ENCODE measurements at places on chromosomes 4 and X.

- no peak for DNase-seq
These were observed 82.6 kb downstream of the GPC4 start for GRCh38 chrX:133332737-133333136.

DNA sequence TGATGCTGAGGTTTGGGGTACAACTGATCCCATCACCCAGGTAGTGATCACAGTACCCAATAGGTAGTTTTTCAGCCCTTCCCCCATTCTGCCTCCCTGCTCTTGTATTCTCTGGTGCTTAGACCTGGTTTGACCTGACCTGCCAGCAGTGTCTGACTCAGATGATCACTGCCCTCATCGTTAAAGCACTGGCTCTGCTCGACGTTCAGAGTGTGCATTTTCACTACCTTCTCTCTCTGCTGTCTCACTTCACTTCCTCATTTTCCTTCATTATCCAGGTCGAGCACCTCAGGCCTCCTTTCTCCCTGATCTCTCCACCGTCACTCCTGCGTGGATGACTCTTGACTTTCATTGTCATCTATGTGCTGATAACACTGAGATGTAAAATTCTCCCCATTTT, 83.6 kb downstream of the PARM1 start:
- no peak for DNase-seq

DNA sequence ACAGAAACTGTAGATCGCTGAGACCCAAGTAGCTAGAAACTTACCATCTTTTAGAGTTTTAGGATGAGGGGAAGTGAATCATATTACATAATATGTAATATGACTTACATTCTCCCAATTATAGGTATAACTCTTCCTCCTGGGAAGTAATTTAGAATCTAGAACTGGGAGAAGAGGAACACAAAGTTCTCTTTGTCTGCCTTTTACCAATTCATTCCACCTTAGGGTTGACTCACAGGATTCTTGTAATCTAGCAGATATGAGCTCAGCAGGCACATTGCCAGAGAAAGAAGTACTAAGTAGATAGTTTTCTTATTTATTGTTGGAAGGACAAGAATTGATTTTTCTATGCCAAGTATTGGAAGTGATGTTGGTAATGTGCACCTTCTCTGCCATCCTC, 58.0 kb upstream of the CCSER1 start:
- DNase-seq, result no peak

GRCh38 chr4:52961666-52962412, 99.7 kb downstream of the RASL11B start:
- no peak for DNase-seq

- DNase-seq, result no peak
These were observed 291.2 kb upstream of the PPARGC1A start for GRCh38 chr4:24181005-24181404.
